Activated CD8-positive, alpha-beta memory T cell treated with anti-CD3 and anti-CD28 coated beads, Interleukin-2, amount 50 U/mL, for 48 hours (primary cell): ENCODE measurements at places on chromosomes 11 and 22.

DNA sequence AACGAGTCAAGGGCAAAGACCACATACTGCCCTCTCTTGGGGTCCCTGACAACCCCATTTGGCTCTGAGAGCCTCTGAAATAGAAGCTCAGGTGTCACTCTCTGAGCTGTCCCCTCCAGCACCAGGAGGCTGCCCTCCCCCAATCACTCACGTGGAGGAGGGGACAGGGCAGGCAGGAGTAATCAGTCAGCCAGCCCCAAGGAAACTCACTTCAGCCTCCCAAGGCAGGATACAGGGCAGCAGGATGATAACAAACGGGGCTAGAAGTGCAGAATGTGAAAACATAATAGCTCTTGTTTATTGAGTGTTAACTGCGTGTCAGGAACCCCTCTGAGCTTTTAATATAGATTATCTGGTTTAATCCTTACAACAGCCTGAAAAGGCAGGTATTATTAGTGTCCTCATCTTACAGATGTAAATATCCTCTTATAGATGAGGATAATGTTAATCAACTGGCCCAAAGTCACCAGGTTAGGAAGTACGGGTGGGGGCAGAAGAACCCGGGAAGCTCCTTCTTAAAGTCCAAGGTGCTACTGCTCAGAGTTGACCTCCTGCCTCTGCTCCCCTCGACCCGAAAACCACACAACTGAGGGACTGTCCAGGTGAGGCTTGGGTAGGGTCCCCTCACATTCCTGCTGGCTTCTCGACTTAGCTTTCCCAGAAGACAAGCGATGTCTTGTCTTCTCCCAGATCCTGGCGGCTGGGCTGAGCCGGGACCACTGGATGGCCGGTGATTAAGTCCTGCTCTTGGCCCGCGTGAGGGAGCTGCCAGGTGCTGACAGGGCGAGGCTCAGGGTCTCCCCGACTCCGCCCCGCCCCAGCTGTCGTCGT is 2.7 kb downstream of the CHRM4 start:
- DNase-seq, result no peak

- no peak for DNase-seq
Observed at GRCh38 chr11:43558146-43558545, 122.4 kb upstream of the HSD17B12 start.

- peak; percentile 64 for DNase-seq
Observed at GRCh38 chr22:38824585-38824984, 19.2 kb downstream of the NPTXR start.

GRCh38 chr22:34972191-34972897 is 93.6 kb upstream of the ISX start:
- DNase-seq, result no peak

DNA sequence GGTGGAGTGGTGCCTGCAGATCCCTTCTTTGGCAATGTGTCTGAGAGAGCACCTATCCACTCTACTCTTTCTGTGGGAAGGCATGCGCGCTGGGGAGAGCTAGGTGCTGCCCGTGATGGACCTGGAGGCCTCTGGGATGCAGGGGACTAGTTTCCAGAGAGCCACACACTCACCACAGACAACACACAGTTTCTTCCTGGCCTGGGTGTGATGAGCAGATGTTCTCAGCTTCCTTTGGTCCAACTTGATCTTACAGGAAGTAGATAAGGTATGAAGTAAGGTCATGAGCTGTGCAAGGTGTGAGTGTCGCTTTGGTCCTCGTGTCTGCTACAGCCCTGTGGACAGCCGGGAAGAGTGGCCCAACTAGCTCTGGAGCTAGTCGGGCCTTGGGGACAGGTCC is 27.3 kb upstream of the SUSD2 start:
- no peak for DNase-seq

DNA sequence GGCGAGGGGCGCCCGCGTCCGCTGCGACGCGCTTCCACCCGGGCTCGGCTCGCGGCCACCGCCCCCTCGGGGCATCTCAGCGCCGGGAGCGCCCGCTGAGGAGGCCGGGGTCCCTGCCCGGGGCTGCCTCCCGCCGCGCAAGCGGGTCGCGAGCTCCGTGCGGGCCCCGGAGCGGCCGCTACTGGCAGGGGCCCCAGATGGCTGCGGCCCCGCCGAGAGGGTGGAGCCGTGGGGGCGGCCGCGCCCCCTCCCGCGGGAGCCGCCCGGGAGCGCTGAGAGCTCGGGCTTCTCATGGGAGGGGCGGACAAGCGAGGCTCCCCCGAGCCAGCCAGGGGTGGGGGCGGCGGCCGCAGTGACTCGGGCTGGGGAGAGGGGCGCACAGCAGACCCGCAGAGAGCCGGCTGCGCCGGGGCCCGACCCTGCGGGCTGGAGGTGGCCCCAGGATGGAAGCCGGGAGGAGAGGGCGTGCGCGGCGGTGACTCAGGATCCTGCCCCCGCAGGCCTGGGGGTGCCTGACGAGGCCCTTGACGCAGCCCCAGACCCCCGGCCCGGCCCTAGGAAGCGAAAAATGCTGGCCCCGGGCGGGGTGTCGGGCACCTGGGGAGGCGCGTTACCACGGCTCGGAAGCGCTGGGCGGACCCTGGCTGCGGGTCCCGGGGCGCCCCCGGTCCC is 603 bp upstream of the ZFTA start:
- DNase-seq, result peak; percentile 69

GRCh38 chr22:49091451-49091850 is 736.2 kb downstream of the BRD1 start:
- DNase-seq, result no peak

DNA sequence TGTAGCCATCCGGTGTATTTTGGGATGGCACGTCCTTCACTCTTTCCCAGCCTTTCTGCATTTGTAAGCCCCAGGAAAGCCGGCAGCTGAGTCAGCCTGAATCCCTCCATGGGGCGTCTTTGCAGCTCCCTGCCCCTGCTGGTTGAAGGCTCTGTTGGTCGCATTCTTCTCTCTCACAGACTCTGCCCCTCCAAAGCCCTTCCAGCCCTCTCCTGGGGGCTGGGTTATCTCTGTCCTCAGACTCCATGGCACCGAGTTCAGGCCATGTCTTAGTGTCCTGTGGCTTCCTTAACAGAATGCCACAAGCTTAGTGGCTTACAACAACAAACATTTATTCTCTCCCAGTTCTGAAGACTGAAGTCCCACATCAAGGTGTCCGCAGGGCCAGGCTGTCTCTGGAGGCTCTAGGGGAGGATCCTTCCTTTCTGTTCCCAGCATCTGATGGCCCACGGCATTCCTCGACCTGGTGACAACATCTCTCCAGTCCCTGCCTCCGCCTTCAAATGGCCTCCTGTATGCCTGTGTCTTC is 62.2 kb downstream of the BCR start:
- DNase-seq, result no peak

- DNase-seq, result peak; percentile 68
Observed at GRCh38 chr11:76629116-76629852, 41.3 kb downstream of the LRRC32 start.

DNA sequence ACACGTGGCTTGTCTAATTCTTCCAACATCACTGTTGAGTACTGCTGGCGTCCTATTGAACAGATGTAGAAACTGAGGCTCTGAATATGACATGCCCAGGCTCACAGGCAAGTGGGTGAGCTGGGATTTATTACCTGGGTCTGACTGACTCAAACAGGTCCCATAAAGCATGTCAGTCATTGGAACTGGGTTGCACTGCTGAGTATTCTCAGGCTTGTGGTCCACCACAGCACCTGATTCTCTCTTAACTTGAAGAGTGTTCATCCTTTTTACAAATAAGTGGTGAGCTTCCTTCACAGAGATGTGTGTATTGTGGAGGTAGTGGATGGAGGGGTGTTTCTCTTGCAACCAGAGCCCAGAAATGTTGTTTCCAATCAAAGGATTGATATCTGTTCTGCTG is 44.5 kb downstream of the SC5D start:
- no peak for DNase-seq

DNA sequence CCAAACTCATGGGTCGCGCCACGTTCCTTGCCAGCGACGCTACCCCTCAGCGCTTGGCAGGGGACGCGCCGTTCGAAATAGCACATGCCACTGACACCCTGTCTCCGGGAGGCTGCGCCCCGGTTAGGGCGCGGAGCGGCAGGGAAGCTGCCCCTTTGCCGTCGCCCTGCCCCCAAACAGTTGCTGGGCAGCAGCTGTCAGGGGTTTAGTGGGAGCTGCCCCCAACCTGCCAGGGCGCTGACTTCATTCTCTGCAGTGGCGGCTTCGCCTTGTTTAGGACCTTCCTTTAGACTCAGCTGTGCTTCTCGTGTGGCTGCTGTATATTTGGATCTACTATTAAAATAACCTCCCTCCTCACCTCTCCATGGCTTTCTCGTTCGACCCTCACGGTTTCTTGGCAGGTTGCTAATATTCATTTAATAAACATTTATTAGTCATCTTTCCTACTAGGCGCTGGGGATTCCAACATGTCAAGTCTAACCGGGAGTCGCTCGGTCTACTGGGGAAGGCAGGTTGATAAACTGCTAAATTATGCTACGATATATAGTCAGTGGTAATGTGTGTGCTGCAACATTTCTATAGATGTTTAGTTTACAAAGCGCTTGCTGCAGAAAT is 782 bp downstream of the TMEM109 start:
- DNase-seq, result peak; percentile 76

DNA sequence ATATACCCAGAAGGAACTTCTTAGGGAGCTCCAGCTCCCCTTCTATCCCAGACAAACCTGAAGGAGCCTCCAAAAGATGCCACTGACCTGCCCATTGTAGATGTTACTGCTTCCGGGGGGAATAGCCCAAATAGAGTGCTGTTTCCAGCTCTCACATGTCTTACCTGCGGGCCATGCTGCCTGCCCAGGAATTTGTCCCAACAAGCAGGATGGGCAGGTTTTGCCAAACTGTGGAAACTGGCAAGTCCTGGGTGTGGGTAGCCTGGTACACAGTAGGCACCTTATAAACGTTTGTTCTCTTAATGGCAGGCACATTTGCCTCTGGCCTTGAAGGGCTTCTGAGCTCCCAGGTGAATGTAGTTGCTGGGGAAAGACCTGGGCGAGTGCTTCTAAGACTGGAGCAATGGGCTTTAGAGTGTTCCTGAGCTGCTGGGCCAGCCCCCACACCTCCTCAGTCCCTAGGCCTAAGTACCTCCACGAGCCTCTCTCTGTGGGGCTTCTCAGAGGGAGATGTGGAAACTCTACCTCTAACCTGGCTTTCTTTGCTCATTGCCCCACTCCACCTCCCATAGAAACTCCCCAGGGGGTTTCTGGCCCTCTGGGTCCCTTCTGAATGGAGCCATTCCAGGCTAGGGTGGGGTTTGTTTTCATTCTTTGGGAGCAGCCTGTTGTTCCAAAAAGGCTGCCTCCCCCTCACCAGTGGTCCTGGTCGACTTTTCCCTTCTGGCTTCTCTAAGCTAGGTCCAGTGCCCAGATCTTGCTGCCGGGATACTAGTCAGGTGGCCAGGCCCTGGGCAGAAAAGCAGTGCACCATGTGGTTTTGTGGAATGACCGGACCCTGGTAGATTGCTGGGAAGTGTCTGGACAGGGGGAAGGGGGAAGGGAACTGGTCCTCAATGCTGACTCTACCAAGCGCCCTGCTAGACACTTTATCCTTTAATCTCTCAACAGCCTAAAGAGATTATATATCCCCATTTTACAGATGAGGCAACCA is 37.2 kb downstream of the LIMK2 start:
- no peak for DNase-seq

GRCh38 chr11:62242021-62242420 is at the start of gene SCGB1D2:
TSS of gene SCGB1D2 (plus strand) at chr11:62242239. CDS start at chr11:62242308, 69 bp downstream.
- DNase-seq, result no peak

- peak; percentile 83 for DNase-seq
Observed at GRCh38 chr11:62694455-62695167, 5.3 kb upstream of the LRRN4CL start.

DNA sequence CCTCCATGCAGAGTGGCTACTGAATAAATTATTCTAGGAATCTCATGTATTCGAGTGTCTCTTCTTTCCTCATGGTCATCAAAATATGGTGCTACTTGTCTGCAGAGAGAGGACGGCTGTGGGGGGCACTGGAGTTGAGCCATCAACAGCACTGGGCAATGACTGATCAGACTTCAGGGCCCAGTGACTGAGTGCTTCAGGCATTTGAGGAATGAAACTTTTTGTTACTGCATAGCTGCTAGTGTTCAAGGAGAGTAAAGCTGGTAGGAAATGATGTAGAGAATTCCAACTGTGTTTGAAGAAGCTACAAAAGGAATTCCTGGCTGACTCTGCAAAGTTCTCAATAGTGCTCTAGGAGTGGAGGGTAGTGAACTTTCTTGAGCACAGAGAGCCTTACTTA is 277.7 kb downstream of the CADM1 start:
- DNase-seq, result no peak

GRCh38 chr11:70713988-70714665 is 315.8 kb downstream of the CTTN start:
- no peak for DNase-seq

- DNase-seq, result no peak
Observed at GRCh38 chr11:134471087-134471715, 59.2 kb upstream of the B3GAT1 start.

- DNase-seq, result no peak
Observed at GRCh38 chr11:83520849-83521248, 234.7 kb upstream of the CCDC90B start.

- DNase-seq, result peak; percentile 29
Observed at GRCh38 chr11:1139441-1140083, 18.2 kb upstream of the MUC5AC start.

GRCh38 chr11:65779919-65780769 is 632 bp downstream of the AP5B1 start:
- peak; percentile 93 for DNase-seq

GRCh38 chr11:7467652-7468051 is 17.7 kb upstream of the OLFML1 start:
- DNase-seq, result no peak

- no peak for DNase-seq
Observed at GRCh38 chr22:24186352-24186740, 5.1 kb downstream of the SUSD2 start.

- DNase-seq, result no peak
Observed at GRCh38 chr11:60955571-60955970, 3.6 kb upstream of the SLC15A3 start.

- DNase-seq, result no peak
Observed at GRCh38 chr22:22681221-22681739, 36.9 kb downstream of the GGTLC2 start.

- no peak for DNase-seq
Observed at GRCh38 chr22:30158744-30159500, 78.7 kb downstream of the HORMAD2 start.

- no peak for DNase-seq
Observed at GRCh38 chr11:65502274-65502554, 3.4 kb downstream of the MALAT1 start.

- no peak for DNase-seq
Observed at GRCh38 chr22:30828187-30829155, 133.8 kb downstream of the OSBP2 start.

- peak; percentile 30 for DNase-seq
Observed at GRCh38 chr11:69541501-69542313, 60.2 kb downstream of the LINC01488 start.
